ENCODE measurements at places on chromosomes 7 and 10.

DNA sequence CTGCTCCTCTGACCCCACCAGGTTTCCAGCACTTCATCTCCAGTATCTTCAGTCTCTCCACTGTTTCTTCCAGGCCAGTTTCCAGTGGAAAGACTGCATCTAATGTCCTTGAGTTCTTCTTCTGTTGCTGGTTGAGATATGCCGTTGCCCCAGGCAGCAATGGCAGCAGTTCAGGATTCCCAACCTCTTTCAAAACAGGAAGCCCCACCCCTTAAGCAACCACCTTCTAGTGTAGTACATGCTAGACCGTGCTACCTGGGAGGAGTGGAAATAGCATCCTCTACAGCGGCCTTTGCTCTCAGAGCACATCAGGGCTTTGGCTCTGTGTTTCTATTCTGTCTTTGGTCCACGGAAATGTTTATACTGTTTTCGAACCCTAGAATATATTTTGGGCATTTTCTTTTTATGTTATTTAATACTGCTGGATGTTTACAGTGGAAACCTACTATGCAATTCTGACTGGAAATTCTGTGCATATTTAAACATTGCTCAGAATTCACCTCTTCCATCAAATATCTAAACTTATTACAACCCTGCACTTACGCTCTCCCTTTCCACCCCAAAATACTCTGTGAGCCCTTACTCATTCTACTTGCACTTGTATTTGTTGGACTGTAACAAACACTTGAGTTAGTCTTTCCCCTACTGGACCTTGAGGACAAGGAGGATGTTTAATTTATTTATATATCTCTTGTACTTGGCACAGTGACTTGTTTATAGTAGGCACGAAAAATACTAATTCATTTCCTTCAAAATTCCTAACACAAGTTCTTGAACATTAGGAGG, 8.5 kb upstream of the BPGM start:
- no peak for DNase-seq

DNA sequence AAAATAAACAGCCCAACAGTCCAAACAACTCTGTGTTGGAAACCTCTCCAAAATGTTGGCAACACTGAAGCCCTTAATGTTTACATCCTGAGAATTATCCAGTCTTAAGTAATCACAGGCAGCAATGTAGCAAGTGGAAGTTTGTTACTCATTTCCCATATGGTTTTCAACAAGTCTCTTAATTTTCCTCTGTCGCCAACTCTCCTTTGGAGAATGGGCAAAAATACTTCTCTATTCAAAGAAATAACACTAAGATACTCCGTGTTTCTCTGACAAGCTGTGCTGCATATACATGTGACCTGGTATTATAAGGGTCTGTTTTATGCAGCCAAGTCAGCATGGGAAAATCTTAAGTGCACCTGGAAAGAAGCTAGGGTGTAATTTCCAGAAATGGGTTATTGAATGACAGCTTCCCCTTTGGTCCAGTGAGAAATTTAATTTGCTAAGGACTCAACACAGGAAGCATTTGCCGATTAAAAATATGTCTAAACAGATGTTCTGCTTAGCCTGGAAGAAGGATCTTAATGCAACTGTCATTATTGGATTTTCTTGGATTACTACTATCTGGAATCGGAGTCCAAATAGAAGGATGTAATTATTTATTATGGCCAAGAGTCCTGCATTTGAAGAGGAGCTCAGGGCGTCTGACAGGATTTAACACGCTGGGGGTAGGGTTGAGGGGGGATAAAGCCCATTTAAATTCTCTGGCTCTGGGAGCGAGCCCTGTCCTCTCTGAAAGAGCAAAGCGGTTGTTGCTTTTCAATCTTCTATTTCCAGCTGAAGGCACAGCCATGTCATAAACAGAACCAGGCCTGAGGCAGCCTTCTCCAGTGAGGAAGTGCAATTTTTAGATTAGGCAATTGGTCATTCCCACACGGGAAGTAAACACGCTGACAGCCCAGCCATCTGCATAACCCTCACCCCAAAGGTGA, 73.1 kb downstream of the TLL2 start:
- DNase-seq = no peak

GRCh38 chr7:71470830-71471229, 338.9 kb downstream of the GALNT17 start:
- DNase-seq = no peak

GRCh38 chr10:76080991-76081390, 649.6 kb downstream of the LRMDA start:
- no peak for DNase-seq

- DNase-seq = no peak
Observed at GRCh38 chr7:33558549-33559323, 346.6 kb upstream of the BMPER start.

DNA sequence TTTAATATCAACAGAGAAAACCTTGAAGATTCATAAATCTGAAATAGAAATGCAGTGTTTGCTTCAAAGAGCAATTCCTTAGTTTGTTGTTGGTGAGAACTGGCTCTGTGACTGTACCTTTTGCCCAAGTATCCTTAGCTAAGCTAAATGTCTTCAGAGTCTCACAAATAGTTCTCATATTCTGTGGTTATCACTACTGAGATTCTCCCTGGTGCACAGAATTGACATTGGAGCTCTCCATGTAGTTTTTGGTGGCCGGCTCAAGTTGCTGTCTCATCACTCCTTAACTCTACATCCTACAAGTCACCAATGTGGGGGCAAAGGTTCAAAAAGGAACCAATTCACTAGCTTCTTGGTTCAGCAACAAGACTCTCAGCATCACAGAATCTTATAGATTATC, 780.3 kb downstream of the LRMDA start:
- DNase-seq = no peak

GRCh38 chr7:149109969-149110368, 16.2 kb downstream of the ZNF425 start:
- no peak for DNase-seq

DNA sequence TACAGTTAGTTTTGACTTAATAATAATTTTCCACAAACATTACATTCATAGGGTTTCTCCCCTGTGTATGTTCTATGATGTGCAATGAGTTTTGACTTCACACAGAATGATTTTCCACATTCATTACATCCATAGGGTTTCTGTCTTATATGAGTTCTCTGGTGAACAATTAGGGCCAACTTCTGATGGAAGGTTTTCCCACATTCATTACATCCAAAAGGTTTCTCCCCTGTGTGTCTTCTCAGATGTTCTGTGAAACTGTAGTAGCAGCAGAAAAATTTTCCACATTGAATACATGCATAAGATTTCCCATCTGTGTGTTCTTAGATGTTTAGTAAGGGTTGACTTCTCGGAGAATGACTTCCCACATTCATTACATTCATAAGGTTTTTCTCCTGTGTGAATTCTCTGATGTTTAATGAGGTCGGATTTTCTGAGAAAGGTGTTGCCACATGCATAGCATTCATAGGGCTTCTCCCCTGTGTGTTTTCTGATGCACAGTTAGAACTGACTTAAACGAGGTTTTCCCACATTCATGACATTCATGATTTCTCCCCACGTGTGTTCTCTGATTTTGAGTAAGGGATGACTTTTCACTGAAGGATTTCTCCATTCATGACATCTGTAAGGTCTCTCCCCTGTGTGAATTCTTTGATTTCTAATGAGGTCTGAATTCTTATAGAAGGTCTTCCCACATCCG, 118.5 kb downstream of the ZNF33B start:
- no peak for DNase-seq

DNA sequence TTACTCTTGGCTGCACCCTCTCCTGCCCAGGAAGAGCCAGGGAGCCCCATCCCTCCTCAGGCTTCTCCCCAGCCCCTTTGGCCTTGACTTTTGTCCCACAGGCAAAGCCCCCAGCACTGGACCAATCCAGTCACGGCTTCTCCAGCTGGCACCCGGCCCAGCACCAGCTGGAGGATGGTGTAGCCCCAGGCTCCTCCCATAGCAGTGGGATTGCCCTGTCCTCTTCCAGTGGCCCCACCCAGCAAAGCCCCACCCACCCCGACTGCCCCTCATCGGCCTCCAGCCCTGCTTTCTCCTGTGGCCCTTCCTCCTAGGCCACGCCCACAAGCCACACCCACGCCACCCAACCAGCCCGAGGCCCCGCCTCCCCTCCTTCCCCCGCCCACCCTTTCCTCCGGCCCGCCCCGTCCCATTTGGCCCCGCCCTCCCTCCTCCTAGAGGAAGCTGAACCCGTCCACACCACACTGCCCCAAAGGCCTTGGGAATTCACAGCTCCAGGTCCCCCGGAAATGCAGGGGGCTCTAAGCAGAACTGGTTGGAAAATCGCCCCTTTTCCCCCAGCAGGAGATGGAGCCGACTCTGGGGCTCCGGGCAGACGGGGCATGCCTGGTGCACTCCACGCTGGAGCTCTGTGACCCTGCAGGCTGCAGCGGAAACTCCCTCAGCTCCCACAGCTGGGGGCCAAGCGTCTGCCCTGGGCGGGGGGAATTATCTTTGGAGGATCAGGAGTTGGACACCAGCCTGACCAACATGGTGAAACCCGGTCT, 25.2 kb downstream of the GET4 start:
- DNase-seq = peak; percentile 39

DNA sequence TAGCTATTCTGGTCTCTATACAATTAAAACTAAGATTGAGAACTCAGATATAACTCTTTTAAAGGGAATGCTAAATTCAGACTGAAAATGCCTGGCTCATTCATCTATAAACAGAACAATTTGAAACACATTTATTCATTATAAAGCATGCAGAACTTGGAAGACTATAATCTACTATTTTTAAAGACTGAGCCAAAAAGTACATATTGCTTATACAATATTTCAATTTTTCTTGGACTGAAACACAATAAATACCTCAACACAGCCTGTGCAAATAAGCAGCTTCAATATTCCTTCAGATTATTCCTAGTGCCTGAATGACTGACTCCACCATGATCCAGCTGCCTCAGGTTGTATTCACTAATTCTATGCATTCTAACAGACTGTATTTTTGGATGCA, 15.5 kb upstream of the PHYH start:
- DNase-seq = no peak

- DNase-seq = no peak
Observed at GRCh38 chr10:60575105-60575504, 185.4 kb upstream of the ANK3 start.

GRCh38 chr10:78745441-78745840, 323.3 kb upstream of the ZMIZ1 start:
- no peak for DNase-seq

DNA sequence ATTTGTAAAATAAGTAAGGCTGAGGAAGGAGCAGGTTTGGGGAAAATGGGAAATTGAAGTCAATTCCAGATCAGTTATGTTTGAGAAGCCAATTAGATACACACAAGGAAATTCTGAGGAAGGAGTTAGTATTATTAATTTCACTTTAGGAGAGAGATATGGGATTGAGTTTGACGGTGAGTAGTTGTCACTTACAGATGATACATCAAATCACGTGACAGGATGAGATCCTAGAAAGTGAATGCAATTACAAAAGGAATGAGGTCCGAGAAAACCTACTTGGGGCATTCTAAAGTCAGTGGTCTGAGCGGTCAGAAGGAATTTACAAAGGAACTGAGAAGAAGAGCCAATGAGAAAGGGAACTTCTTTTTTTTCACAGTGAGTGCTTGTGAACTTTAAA, 364.3 kb upstream of the TMEM229A start:
- no peak for DNase-seq

DNA sequence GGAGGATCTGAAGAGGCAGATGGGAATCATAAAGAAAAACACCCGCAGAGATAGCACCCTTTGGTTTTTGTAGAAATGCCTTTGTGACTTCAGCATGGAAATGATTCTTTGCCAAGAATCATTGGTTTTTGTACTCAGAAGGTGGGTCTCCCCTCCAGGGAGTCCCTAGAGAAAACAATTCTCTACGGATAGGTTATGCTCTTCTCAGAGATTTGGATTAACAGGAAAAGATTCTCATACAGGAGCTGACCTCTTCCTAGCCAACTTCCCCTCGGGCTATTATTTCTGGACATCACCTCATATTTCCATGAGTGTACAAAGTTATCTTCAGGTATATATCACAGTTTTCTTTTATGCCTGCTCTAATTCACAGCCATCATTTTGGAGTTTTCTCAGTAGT, 274.2 kb upstream of the HABP2 start:
- DNase-seq = no peak

DNA sequence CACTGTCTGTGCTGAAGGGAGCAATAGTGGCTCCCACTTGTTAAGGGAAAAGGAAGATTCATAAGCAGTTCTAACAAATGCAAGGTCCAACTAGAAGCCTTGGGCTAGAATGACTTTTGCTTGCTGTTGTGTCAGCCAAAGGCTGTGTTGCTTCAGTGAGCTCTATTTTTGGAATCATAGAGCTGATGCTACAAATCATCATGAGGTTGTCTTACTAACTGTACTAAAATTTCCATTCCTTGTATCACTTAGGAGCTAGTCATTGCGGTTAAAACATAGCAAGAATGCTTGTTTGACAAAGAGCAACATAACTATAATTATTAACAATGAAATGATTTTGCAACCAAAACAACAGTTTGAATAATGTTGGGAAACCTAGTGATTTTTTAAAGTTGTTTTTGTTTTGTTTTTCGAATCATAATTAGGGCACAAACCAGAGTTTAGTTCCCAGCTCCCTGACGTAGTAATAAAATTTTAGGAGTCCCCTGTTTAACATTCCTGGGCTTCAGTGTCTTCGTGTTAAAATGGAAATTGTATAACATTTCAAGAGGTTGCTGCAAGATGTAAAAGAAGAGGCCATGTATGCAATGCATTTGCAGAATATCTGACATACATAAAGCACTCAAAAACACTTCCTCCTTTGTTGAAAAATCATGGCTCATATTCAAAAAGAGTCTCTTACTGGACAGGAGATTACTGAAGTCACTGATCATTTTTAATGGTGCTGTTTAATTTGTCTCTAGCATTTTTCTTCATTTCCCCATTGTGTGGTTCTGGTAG, 183.4 kb downstream of the MACC1 start:
- DNase-seq = no peak

DNA sequence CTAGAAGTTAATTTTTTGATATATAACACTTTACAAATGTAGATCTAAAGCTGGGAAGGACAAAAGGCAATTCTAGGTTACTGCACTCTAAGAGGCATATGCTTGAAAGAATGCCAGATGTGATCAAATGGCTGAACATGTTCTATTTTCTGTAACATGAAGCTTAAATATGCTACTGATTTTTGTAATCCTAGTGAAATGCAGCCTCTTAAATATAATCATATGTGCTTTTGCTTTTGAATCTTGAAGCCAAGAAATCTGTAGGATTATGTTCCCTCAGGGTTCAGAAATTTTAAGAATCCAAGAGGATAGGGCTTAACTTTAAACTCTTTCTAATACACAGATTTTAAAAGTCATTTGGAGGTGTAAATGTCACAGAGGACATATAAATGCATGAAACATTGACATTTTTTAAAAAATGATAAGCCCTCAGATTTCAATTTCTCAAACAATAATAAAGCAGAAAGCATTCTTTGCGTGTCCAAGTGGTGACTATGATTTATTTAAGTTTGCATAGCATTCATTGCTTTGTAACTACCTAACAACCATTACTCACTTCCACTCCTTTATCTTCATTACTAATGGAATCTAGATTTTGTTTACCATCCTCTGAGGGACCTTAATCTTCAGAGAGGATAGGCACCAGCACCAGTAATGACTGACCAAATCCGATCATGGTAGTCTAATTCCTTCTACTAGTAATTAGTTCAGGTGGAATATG, 170.4 kb downstream of the MAGI2 start:
- no peak for DNase-seq

Measured in activated T-cell treated with anti-CD3 and anti-CD28 coated beads for 24 hours (primary cell).